ENCODE measurements at places on chromosomes 11 and 22.

DNA sequence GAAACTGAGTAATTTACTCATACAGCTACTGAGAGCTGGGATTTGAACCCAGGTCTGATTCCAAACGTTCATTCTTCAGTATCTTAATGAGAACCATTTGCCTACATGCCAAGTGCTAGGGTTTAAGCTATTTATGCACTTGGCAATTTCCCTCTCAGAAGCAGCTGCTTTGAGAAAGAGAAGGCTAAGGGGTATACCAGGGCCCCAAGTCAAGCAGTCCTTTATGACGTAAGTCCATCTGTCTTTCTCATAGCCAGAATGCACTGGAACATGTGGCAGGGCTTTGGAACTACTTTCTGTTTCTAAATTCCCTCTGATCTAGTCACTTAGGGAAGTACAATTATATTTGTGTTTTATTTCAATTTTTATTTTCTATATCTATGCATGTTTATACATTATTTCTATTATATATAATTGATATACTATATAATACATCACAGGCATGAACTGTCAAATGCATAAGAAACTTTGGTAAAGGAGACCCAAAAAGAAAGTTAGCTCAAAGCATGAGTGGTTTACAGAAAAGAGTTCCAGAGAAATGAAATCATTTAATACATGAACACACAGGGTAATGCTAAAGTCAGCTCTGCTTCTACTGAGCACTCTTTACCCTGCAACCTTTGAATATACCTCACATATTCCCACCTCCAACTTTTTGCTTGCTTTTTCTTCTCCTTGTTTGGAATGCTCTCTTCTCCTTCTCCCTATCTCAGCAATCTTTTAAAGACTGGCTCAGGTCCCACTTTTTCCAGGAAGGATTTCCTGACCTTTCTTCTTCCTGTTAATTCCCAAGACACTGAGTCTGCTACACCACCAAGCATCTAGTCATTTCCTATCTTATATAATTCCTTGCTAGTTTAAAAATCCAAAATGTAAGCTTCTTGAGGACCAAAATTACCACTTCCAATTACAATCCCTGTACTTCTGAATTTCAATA, 80.5 kb upstream of the GDPD4 start:
- DNase-seq: no peak

- no peak for DNase-seq
Measured at GRCh38 chr22:23841736-23842445, 3.1 kb upstream of the DERL3 start.

DNA sequence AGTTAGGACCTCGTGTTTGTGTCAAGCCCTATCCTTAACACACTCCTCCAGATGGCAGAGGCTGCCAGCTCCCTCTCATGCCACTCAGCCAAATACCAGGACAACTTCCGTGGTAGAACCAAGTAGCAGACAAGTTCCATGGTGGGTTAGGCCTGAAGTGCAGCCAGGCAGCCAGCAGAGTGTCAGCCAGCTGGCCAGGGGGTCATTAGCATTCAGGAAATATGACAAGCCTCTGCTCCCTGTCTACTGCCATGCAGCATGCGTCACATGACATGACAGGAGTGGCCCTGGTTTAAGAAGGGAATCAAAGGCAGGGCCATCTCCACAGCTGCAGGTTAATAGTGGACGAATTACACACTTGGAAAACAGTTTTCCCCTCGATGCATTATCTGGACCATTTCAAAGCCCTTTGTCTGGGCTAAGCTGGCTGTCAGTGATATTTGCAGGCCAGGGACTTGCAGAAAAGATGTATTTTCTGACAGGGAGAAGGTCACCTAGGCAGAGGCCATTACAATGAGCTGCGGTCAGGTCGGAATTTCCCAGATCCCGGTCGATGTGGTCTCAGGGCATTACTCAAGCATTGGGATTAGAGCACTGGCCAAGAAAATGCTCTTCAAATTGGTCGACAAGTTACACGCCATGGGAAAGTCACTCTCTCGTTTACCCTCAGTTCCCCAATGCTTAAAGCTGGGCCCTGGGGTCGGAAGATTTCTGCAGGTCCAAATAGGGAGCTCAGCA, 461.7 kb upstream of the CADM1 start:
- DNase-seq: peak; percentile 81

DNA sequence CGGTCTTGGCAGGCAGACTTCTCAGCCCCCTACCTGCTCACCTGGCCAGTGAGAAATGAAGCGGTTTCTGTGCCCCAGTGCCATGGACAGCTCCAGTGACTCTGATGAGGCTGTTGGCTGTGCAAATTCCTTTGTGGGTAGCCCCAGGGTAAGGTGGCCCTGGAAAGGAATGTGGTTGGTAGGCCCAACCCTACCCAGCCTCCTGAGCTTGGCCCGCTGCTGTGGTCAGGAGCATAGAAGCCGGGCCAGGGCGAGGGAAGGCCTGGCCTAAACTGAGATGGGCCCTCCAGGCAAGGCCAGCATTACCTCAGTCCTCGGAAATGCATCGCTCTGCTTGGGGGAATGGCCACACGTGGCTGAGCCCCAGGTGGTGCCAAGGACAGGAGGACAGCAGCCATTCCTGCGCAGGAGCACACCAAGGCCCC, 16.9 kb downstream of the DAGLA start:
- peak; percentile 81 for DNase-seq

DNA sequence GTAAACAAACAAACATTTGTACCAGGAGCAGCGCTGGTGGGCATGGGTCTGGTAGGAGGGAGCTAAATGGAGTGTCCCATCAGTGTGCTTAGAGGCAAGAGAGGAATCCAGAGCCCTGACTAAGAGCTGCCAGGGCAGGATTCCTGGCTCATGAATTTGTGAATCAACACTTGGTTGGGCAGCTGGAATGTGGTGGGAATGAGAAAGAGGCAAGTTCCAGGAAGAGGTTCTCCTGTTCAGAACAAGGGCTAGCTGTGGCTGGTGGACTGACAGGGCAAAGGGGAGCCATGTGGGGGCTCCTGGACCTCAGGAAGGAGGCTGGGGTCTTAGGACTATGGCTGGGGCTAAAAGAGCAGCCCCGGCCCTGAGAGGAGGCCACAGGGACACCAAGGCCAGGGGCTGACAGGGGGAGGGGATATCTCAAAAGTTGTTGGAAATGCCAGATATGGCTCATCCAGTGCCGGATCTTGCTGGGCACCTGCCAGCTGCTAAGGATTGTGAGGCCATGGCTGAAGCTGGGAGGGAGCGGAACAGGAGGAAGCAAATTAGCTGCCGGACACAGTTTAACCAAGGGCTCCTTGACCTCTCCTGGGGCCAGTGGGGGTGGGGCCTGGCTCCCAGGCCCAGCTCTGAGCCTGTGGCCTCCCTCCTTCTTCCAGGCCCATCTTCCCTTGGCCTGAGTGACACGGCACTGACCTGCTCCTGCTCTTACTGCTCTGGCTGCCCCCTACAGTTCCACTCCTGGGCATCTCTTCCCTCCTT, 14.6 kb upstream of the P2RY6 start:
- DNase-seq: peak; percentile 97

DNA sequence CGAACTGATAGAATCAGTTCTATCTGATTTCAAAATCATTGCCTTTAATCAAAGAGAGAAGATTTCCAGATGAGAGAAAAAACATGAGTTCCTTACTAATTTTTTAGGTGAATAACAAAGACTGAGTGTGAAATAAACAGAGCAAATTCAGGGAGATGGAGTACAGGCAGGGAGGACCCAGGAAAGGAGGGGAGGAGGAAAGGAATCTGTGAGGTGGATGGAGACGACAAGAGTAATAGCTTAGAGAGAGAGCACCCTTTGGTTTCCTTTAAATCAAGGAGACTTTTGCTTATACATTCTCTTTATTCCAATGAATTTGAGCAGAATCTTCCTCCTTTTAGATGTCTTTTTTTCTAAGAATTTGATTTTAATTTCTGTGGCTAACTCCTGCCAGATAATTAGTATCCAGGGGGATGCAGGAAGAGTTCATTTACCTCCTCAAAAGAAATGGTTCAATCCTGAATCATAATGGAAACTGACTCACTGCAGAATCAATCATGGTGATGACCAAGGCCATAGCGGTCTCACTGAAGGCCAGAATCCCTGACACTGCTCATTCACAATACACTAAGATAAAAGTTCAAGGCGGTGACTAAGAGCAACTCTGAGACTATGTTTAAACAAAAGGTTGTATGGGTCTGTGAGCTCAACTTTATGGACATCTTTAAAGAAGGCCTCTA, 234.0 kb upstream of the ZC3H12C start:
- peak; percentile 81 for DNase-seq

- DNase-seq: peak; percentile 31
Measured at GRCh38 chr11:131598305-131598704, 227.9 kb downstream of the NTM start.

- DNase-seq: no peak
Measured at GRCh38 chr22:31286360-31287255, 5.7 kb downstream of the PIK3IP1 start.

DNA sequence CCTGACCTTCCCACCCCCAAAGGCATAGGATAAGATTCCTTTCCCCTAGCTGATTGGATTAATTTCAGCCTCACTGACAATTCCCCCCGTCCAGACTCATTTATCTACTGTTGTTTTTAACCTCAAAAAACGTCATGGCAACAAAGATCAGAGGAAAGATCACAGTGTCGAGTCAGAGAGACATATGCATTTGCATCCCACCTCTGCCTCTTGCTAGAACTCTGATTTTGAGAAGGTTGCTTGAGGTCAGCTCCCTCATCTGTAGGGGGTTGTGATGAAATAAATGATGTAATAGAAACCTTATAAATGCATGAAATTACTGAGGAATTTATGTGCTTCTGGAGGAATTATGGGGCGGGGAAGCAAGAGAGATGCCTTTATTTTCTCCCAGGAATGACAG, 53.3 kb upstream of the SYN3 start:
- no peak for DNase-seq
